Right renal pelvis (tissue), 4 donors: ENCODE measurements at places on chromosomes 4 and X. TPM values are rescaled to one million over a fixed set of nuclear protein-coding genes. Genes with fewer than 3 reads are reported as not detected.

The MAGEA1 gene
- polyA plus RNA-seq, result not detected

The GATA1 gene
- polyA plus RNA-seq, result 0.64 TPM

The TMSB15A gene
- polyA plus RNA-seq, result 74.0 TPM

The IGSF1 gene
- polyA plus RNA-seq, result 22.9 TPM

The ARHGAP4 gene
- polyA plus RNA-seq, result 37.8 TPM

The PCDH7 gene
- polyA plus RNA-seq, result 20.1 TPM

The XPNPEP2 gene
- 51.7 TPM for polyA plus RNA-seq

The CFI gene
- polyA plus RNA-seq, result 83.2 TPM

The RHOXF2 gene
- not detected for polyA plus RNA-seq

The GUCY1B1 gene
- polyA plus RNA-seq, result 77.8 TPM

The BEX1 gene
- 73.0 TPM for polyA plus RNA-seq

The SSX2B gene
- polyA plus RNA-seq, result not detected

The ADAMTS3 gene
- 9.9 TPM for polyA plus RNA-seq

The GPC4 gene
- 24.0 TPM for polyA plus RNA-seq

The STATH gene
- polyA plus RNA-seq, result 0.69 TPM
